ENCODE measurements at places on chromosomes 12 and 14.

DNA sequence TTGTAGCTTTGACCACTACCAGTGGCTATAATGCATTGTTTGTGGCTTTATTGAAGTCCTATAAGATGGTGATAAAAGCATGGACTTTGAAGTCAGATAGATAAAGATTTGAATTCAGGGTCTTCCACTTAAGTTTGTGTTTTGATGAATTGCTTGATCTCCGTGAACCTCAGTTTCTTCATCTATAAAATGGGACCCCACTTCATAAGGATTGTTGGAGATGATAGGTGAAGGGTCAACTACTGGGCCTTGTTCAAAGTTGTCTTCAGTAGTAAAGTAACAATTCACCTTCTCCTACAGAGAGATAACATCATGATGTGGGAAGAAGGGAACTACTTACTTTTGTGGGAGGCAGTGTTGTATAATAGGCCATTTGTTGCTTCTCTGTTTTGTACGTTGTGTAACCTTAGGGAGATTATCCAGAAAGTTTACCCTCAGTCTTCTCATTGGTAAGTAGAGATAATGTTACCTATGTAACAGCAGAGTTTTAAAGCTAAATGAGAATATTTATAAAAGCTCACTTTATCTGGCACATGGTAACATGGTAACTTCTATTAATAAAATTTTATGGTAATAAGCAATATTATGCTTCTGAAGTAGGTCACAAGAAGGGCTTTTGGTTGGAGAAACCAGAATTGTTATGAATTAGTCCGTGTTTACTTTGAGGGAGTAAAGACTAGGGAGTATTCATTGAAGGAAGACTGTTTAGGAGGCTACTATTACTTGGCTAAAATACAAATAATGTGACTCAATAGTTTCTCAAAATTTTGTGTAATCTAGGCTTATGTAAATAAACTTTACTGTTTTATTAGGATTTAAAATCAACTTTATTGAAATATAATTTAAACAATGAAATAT is 15.1 kb downstream of the ADIPOR2 start:
- no peak for DNase-seq

GRCh38 chr12:124466216-124467128 is 100.9 kb downstream of the NCOR2 start:
- DNase-seq = no peak

DNA sequence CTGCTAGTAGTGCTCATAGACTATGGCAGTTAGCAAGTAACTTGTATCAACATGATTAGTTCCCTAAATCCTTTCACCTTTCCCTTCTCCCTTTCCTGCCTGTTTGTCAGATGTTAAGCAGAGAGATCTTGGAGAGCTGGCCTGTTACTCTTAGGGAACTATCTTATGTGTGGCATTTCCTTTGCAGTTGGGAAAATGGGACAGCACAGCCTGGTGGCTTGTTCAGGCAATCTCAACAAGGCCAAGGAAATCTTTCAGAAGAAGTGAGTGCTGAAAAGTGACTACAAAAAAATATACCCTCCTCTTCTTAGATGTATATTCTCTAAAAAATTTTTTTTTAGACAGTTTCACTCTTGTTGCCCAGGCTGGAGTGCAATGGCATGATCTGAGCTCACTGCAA is 7.4 kb downstream of the PARP2 start:
- DNase-seq = no peak

DNA sequence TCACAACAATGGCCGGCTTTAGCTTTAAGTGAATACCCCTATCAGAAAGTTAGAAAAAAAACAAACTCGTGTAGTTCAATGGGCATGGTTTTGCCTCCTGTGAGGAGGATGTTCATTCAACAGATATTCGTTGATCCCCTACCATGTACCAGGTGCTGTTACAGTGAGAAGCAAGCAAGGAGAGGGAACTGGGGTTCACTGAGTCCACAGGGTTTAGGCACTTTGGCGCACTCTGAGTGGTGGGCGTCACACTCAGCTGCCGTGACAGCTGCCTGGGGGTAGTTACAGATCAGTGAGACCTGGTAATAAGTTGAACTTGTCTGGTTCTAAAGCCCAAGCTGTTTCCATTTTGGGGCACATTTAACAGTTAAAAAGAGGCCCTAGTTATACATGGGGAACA is 74.2 kb downstream of the PAPOLA start:
- DNase-seq = no peak

DNA sequence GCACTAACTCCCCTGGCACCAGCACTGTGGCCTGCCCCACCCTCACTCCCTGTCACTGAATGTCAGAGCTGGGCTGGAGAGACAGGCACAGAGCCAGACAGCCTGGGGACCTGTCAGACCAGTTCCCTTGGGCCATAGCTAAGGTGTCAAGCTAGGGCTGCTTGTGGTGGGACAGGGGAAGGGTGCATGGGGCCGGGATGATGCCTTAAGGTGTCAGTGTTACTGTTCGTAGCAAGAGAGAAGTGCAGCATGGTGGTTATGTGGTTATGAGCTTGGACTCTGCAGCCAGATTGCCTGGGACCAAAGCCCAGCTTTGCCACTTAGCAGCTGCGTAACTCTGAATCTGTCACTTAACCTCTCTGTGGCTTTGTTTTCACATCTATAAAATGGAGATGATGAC is 3.8 kb downstream of the RAPGEF3 start:
- DNase-seq = no peak

- DNase-seq = no peak
Measured at GRCh38 chr12:22268973-22269372, 65.5 kb downstream of the ST8SIA1 start.

GRCh38 chr14:101719708-101720107 is 41.8 kb upstream of the PPP2R5C start:
- DNase-seq = no peak

DNA sequence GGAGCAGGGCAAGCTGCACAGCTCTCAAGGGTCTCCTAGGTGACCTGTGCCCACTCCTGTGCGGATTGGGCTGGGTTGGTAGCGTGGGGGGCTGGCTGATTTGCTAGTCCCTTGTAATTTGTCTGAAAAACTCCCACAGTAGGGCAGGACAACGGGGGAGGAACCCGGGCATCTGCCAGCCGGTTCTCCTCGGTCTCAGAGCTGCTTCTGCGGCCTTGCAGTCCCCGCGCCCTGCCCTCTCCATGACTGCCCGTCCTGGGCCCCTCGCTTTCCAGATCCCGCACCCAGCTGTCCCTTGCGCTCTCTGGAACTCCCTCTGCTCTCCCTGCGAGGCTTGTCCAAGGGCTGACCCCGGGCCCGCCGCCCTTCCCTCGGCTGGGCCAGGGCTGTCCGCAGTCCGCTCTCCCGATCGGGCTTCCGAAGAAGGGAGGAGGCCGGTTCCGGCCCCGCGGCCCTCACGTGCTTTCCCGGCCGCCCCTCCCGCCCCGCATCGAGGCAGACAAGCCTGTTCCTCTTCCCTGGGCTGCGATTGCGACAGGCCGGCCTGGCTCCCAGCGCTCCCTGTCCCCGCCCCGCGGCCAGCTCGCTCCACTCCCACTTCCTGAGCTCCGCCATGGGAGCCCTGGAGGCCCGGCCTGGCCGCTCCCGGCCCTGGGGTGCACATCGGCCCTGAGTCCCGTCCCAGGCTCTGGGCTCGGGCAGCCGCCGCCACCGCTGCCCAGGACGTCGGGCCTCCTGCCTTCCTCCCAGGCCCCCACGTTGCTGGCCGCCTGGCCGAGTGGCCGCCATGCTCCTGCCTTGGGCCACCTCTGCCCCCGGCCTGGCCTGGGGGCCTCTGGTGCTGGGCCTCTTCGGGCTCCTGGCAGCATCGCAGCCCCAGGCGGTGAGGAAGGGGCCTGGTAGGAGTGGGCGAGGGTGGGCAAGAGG is at the start of gene LTBR:
Gene LTBR (plus strand): TSS at position 591 of the 927 bp plus-strand sequence. CDS start 197 bp downstream, at position 788.
- peak; percentile 89 for DNase-seq

GRCh38 chr12:129298921-129299320 is 445.6 kb downstream of the GLT1D1 start:
- DNase-seq = no peak

DNA sequence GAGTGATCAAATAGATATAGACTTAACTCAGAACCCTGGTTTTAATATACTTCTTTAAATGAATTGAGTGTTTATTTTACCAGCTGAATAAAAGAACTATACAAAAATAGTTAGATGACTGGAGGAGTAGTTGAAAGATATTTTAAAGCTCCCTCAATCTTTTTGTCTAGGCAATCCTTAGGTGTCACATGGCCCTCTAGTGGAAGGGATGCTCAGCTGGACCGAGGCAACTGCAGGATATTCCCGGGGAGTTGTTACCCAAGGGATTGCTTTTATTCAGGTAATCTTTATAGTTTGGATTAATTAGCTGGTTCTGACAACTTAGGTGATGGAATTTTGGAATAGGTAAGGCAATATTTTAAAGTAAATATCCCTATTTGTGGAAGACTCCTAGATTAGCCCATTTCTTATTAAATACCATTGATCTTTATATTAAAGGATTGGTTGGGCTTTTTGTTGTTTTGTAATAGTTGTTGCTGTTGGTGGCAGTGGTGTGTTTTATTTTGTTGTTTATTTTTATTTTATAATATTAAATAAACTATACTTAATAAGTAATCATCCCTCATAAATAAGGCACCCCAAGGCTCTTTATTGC is 57.1 kb downstream of the ZDHHC17 start:
- DNase-seq = peak; percentile 12

GRCh38 chr14:104787736-104788135 is 7.8 kb downstream of the AKT1 start:
- no peak for DNase-seq

DNA sequence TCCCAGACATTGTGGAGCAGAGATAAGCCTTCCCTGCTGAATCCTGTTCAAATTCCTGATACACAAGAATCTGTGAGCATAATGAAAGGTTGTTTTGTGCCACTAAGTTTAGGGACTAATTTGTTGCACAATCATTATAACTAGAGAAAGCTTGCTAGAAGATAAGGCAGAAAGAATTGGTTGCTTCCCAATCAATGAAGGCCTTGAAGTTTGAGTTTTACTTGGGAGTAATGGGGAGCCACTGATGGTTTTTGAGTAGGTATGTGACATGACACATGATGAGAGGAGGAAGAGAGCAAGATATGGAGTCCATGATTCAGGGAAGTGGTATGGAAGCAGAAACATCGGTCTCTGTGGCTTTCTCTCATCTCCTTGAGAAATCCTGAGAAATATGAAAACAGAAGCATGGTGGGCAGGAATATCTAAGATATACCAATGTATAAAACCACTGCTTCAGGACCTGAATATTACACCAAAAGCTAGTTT is 13.3 kb upstream of the TCP11L2 start:
- no peak for DNase-seq

- no peak for DNase-seq
Measured at GRCh38 chr14:33019346-33019745, 80.7 kb downstream of the NPAS3 start.

GRCh38 chr14:68881396-68881795 is 88.5 kb upstream of the ZFP36L1 start:
- DNase-seq = no peak

GRCh38 chr14:31902002-31902401 is 175.1 kb upstream of the ARHGAP5 start:
- no peak for DNase-seq

DNA sequence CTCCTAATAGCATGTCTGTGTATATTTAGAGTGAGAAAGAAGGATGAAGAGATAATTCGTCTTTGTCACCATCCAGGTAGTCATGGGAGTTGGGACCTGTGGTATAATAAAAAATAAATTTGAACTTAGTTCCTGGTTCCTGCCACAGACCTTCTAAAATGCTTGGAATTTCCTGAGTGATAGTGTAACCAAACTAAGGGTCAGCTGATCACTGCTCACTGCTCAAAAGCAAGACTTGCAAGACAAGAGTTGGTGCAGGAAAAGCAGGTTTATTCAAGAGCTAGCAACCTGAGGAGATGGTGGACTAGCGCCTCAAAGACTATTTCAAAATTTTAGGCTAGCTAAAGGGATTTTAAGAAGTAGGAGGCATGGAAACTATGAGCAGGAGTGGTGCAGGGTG is 19.1 kb downstream of the ANG start:
- no peak for DNase-seq

DNA sequence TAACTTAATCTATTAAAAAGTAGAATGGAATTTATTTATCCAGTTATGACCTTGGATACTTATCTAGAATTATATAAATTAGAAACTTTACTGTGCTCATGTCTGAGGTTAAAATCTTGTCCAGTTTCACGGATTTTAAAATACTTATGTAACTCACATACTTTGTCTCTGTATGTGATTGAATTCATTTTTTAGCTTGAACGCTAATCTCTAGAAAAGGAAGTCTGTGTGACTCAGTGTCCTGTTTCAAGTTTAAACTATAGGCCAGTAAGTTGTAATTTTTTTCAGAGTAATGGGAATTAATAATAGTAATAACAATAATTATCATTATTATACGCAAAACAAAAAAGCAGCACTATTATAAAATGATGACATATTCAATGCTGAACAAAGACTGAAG is 168.6 kb downstream of the CPNE8 start:
- no peak for DNase-seq

DNA sequence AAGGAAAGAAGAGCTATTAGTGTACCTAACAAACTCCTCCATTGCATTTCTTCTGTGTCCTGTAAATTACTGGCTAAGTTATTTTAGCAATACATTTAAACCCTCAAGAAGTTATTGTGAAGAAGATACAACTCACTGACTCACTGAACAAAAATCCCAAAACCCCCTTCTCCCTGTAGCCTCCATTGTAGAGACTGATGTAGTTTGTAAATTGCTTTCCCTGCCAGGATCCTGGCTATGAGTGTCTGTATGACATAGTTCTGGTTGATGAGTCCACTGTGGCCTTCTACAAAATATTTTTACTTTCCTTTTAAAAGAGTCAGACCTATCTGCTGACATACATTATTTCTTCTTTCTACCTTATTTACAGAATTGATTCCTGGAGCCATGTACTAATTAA is 155.6 kb downstream of the SLC6A15 start:
- DNase-seq = peak; percentile 21

DNA sequence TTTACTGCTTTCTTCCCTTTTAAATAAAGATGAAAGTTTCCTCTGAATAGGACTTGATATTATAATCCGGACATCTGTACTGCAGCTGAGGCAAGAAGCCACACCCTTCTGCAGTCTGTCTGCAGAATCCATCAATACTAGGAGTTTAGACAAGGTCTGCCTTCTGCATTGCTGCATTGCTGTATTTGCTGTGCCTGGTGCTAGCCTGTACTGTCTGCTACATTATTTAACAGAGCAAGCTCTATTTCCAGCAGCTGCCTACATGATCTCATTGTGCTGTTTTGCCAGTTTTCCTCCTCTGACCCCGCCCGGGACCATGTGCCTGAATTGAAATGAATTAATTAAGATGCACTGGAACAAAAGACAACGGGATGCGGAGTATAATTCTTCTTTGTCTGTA is 1.7 kb downstream of the TUBA1A start:
- no peak for DNase-seq

DNA sequence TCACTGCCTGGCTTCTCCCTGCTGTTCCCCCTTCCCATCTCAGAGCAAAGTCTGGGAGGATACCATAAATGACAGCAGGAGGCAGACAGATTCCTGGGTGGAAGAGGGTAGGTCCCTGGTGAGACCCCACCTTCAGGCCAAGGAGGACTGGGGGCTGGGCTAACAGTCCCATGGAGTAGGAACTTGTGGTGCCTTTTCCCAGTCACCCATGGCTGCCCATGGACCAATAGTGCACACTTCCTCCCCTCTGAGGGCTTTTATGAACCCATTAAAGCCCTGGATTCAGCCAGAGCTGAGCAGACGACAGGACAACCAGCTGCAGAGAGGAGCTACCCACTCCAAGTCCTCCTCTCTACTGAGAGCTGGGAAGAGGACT is 36.6 kb upstream of the OR5AU1 start:
- DNase-seq = no peak

All from amniotic stem cell (primary cell).